T-helper 9 cell (primary cell): ENCODE measurements at places on chromosomes 4 and X.

DNA sequence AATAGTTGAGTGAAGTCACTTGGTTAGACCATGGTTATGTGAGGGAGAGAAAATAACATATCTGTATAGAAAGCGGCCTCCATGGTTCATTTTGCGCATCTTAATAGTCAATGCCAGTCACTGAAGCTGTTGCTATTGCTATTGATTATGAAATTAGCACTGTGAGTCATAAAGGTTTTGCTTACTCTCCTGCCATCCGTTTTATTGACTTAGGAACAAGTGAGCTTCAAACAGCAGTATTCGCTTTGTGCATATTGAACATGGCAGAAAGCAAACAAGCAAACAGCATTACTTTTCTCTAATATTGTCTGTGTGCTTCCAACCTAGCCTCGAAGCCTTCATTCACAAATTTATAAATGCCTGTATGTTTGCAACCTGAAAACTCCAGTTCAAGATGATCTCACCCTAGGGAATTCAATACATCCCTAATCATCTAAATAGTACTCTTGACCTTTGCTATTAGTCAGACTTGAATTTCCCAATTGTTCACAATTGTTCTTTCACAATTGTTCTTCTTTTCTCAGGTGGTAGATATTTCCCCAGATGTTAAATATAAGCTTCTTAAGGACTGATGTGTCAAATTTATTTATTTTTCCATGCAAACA is 55.9 kb upstream of the GABRA2 start:
- DNase-seq = no peak

DNA sequence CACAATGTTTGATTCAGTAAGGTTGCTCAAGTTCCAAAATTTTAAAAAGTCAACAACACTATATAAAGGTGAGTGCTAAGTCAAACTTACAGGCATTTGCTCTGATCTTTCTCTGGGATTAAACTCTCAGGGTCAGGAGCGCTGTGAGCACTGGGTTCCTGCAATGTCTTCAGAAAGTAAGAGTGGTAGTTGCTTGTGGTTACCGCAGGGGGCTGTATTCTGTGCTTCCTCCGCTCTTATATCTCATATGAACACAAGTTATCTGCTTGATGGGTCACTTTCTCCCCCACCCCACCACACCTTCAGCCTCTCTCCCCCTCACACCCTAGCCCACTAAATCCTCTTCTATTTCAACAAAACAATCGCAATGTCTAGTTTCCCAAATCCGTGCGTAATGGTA is 116.4 kb upstream of the IGSF1 start:
- no peak for DNase-seq

DNA sequence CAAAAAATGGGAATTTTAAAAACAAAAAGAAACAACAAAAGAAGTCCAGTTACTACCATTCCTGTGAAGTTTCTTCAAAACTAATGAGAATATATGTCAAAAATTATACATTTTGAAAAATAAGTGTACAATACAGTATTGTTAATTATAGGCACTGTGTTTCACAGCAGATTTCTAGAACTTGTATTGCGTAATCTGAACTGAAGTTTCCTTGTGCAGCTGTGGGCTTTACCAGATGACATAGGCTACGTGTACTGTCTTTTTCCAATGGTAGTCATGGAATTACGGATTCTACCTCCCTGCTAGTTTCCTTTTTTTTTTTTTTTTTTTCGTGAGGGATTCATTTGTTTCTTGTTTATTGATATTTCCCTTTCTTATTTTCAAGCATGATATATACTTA is 113.8 kb upstream of the GABRA2 start:
- no peak for DNase-seq

DNA sequence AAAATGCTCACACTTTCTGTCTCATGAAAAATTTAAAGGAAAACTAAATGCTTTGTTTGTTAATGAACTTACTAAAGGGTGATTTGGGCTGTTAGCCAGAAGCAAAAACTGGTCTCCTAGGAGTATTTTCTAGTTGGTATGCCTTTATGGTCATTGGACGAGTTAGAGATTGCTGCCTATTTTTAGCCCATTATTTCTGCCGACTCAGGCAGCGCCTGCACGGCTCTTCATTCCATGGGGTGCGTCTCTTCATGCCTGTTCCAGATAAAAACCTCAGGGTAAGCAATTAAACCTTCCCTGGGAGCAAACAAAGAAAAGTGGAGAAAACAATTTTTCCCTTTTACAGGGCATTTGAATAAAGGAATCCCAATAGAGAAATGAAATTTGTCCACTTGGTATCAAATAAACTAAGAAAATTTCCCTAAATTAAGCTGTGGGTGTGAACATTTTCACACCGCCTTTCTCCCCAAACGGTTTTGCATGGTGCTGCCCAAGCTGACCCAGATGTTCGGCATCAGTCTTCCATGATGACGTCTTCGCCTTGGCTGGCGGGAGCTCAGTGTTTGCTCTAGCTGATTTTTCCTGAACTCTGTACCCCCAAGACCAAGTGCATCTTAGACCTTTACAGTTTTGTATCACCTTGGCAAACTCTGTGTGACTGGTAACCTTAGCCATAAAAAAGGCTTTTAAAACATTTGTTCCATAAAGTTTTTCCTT is 61.7 kb upstream of the ADGRG2 start:
- DNase-seq = no peak

DNA sequence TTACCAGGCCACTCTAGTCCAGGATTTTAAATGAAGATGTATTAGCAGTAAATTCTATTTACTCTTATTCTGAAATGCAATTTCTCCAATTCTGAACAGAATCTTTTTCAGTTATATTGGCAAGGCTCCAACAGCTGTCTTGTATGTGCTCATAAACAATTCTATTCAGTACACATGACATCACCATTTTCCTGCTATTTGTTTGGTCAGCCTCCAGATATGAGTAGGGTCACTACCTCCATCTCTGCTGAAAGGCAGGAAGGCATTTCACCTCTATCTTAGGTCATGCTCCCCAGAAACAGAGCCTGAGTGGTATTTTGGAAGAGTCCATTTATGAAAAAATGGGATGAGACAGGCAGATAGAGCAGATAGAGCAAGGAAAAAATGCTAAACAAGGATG is 151.1 kb upstream of the ADGRL3 start:
- DNase-seq = no peak

DNA sequence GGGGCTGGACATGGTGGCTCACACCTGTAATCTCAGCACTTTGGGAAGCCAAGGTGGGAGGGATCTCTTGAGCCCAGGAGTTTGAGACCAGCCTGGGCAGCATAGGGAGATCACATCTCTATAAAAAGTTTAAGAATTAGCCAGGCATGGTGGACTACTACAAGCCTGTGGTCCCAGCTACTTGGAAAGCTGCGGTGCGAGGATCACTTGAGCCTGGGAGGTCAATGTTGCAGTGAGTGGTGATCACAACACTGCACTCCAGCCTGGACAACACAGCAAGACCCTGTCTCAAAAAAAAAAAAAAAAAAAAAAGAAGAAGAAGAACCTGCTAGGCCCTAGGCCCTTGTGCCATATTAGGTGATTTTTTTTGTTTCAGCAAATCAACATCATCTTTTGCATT is 12.2 kb downstream of the SRD5A3 start:
- no peak for DNase-seq

DNA sequence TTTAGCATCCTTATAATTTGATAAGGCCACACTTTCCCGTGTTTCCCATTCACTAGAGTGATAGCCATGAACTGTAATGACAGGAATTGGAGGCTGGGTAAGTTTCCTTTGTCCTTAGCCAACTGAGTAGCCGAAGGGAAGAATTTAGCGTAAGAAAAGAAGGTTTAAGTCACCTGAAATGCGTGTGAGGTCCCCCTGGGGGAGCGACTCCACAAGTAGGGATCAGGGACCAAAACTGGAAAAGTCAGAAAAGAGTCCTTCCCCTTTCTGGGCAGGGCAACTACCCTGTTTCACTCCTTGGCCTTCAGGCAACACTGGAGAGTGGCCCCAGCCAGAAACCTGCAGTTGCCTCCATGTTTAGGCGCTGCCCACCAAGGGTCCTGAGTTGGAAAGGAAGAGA is 81.6 kb upstream of the MED14 start:
- DNase-seq = no peak
